GF-D8 (cell line): ENCODE measurements at places on chromosomes 4 and X.

- DNase-seq = no peak
These were observed 187.3 kb upstream of the INTU start for GRCh38 chr4:127445471-127445870.

GRCh38 chr4:153137159-153137558 is 67.1 kb upstream of the TRIM2 start:
- no peak for DNase-seq

DNA sequence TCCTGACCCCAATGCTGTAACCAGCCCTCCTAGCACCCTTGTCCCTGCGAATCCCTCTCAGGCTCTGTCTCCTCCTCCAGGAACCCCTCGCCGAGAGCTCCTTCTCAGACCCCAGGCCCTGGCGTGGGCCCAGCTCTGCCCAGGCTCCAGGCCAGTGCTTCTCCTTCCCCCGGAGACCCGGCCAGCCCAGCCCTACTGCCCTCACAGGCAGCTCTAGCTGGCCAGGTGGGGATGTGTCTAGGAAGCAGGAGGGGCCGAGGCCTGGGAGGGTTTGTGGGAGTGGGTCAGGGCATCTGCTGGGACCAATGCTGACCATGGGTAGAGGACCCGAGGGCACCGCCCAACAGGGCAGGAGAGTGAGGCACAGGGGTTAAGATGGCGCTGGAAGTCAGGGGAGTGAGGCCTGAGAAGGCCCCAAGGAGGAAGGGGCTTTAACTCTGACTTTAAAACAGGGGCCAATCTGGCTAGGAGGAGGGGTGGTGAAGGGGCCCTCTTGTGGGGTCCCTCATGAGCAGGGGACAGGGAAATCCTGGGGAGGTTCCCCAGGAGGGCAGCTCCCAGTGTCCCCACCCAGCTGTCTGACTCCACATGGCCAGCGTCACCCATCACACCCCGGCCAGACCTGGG is 64.7 kb upstream of the NKX1-1 start:
- DNase-seq = no peak

DNA sequence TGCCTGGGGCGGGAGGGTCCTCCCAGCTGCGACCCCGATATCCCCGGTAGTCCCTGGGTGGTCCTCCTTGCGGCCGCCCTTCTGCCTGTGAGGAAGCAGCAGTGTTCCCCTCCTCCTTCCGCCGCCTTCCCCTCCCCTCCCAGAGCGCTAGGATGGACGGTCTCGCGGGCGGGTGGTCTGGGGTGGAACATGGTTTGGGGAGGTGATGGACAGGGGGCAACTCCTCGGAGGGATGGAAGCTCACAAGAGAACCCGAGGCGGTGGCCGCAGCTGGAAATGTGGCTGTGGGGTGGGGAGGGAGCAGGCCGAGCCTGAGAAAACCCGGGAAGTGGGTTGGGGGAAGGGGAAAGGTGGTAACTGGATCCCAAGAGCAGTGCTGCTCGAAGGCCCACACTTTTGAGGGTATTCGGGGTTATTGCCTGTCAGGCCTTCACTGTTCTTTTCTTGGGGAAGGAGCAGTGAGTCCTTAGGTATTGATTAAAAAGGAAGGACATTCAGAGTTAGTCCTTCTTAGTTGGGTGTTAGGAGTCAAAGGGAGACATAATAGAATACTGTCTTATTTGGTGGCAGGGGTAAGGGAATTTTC is 581 bp downstream of the UBE2K start:
- no peak for DNase-seq
